ENCODE measurements at places on chromosomes 3 and 15. TPM values are rescaled to one million over a fixed set of nuclear protein-coding genes. Genes with fewer than 3 reads are reported as not detected.

The CD276 gene
- 29.2 TPM for total RNA-seq

The C3orf38 gene
- total RNA-seq = 23.7 TPM

The KLHL24 gene
- 8.7 TPM for total RNA-seq

DNA sequence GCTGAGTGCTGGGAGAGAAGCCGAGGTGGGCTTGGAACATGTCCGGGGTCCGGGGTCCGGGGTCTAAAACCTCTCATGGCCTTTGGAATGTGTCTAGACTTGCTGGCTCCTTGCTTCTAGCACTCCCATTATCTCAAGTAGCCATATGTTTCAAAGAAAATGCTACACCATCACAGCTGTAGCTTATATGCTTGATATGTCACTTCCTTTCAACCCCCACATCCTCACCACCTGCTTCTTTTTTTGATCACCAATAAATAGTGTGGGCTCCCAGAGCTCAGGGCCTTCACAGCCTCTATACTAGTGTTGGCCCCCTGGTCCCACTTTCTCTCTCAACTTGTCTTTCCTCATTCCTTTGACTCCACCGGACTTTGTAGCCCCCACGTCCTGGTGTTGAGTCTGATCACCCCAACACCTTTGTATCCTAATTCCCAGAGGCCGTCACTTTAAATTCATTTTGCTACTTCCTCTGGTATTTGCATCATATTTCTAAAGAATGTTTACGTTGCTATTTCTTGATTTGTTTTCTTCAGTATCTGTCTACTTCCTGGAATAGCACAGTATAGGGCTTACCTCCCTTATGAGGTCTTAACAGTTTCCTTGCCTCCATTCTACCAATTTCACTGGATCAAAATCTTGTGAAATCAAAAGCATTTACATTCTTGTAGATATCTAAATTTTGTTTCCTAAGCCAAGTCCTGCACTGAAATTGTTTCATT, 71.9 kb upstream of the CHRNB4 start:
- no peak for DNase-seq

GRCh38 chr3:99111235-99111634, 209.7 kb upstream of the DCBLD2 start:
- no peak for DNase-seq

GRCh38 chr3:137692803-137693431, 71.2 kb upstream of the SOX14 start:
- no peak for DNase-seq

The SHISA5 gene
- total RNA-seq = 90.1 TPM
